H7 (cell line): ENCODE measurements at places on chromosomes 5 and 9.

GRCh38 chr9:96343515-96344360, 39.8 kb downstream of the SLC35D2 start:
- DNase-seq: no peak

GRCh38 chr9:11931751-11932150, 761.4 kb upstream of the TYRP1 start:
- no peak for DNase-seq

DNA sequence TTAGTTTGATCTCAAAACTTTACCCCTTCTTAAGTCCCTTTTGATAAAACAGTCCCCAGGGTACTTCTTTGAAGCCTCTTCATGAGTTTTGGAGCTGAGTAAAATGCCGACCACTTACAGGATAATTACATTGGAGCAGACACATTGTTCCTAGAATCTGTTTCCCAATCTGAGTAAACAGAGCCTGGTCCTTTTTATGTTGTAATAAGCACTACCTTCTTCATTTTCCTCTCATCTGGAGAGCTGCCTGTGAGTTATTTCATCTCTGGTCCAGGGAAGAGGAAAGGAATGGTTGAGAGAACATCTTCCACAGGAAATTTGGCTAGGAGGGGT, 26.3 kb upstream of the GALNT10 start:
- no peak for DNase-seq

DNA sequence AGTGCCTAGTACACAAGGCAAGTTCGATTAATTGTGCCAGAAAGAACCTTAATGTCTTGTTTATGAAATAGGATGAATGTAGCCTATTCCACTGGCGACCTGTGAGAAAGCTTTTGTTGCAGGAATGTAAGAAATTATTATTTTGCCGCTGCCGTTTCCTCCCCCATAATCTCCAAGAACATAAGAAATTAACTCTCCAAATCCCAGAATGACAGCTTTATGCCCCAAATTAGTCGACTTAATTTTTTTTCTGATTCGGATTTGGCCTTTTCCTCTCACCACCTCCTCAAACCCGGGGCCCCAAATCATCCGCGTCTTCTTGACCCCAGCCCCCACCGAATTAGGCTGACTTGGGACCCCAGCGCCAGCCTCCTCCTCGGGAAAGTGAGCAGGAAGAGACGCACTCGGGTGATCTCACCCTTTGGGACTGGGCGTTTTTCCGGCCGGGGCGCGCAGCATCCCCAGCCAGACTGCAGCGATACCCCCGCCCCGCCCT, 682 bp upstream of the SPTAN1 start:
- DNase-seq: no peak

DNA sequence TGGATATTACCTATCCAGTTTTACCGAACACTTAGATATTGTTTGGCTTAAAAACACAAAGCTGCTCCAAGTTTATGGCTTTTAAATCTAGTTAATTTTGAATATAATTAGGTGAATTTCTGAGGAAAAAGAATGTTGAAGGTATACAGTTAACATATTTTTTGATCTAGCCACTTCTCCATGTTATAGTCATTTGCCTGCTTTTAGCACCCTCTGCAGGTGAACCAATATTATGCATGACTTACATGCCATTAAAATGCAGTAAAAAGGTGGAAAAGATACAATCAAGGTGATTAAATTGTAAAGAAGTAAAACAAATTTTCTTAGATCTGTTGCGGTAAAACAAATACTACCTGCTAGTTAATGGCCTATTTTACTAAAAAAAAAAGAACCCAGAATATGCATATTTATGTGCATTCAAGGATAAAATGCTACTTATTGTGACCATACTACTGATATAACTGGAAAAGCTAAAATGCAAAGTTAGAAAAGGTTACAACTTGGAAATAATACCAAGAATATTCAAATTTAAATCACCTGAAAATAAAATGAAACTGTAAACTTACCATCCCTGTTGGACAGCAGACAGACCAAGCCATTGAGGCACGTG, 132.1 kb downstream of the AP3B1 start:
- peak; percentile 14 for DNase-seq

DNA sequence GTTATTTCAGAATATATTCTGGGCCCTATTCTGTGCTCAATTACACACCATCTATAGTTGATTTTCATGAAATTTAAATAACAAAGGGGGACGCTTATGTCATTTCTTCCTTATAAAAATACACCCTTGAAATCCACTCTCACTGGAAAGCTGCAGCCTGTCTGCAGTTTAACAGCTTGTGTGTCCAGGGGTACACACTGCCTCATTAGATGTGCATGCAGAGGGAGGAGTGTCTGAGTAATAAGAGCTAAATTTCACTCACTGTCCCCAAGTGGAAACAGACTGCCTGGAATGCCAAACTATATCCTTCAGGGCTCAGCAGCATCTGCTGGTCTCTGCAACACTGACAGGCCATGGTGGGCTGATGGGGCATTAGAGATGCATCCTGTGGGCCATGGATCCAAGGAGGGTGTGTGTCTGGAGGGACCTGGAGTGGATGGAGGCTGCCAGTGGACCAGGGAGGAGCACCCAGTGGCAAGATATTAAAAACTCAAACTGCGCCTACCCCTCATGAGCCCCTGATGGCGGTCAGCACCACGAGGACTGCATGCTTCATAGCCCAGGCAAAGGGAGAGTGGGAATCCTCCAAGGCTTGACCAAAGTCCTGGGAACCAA, 15.8 kb upstream of the TIFAB start:
- DNase-seq: no peak

DNA sequence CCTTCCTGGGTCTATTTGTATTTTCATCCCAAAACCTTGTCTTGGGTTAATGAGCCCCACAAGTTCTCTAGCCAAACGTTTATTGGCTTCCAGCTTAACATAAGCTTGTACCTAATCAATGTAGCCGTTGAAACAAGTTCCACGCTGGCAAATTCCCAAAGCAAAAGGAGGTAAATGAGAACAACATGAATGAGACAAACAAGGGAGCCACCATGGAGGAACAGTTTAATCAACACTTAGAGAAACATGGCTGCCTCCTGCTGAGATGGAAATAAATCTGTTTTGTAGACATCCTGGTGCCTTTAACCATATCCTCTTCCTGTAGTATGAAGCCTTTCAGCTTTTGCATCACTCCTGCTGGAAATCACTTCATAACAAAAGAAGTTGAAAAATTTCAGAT, 166.6 kb upstream of the NFIB start:
- DNase-seq: no peak

DNA sequence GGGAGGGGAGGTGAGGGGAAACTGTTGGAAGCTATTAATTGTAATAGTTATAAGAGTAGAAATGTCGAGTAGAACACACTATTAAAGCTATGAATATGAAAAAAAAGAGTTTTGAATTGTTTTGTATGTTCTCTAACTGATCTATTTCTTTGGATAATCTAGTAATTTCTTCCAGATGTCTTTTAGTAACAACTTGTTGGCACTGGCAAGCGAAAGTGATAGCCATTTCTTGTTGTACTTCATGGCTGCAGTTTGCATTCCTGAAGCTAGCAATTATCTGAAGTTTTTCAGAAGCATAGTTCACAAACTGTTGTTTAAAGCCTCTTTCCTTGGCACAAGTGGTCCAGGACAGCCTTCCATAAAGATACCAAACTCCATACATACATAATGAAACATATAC, 49.4 kb upstream of the SPATA31C2 start:
- no peak for DNase-seq

GRCh38 chr5:172600571-172600970, 40.5 kb upstream of the NEURL1B start:
- DNase-seq: no peak
